ENCODE measurements at places on chromosomes 7 and 10.

GRCh38 chr7:155062411-155062810, 7.7 kb upstream of the HTR5A start:
- no peak for DNase-seq

- no peak for DNase-seq
Measured at GRCh38 chr7:37083311-37084096, 359.2 kb upstream of the AOAH start.

- no peak for DNase-seq
Measured at GRCh38 chr10:93406364-93407145, 75.6 kb downstream of the MYOF start.

DNA sequence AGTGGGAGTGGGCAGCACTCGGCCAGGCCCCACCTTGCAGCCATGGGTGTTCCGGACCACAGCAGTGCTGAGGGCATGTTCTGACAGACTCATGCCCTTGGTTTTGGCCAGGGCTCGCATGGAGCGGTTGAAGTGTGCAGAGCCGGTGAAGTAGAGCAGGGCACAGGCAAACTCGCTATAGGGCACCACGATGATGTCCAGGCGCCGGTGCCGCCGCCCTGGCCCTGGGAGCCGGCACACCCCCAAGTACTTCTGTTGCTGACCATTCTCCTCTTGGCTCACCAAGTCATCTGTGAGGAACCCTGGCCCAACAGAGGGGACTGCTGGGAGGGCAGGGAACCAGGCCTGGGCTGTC, 8.6 kb downstream of the POLL start:
- DNase-seq: no peak

DNA sequence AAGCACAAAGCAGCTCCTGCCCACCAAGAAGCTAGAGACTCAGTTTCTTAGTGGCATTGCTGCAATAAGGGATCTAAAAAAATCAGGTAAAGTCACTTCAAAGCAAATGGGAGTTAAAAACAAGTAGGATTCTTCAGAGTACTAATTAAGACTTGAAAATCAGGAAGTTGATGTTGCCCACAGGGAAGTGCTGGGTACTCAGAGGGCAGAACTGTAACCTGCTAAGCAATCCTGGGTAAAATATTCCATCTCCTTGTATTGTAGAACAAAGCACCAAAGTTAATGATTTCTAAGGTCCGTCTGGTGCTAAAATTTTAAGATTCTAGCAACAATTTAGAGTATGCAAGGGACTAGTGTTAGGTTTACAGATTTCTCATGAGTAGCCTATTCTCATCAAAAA, 8.3 kb downstream of the PEX1 start:
- DNase-seq: no peak

DNA sequence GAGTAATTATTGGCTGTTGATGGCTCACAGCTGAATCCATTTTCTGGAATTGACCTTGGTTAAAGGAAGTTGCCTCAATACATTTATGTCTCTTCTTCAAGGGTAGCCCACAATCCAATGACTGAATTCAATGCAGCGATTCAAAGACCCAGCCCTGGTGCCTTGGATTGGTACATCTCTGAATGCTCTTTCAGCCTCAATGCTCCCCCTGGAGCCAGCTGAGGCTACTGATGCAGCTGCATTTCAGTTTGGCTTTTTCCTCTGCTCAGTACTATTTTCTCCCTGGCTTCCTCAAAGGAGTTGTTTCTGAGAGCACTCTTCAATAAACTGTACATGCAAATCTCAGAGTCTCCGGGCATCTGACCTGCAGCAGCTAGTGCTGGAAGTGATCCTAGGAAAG, 633 bp upstream of the EBLN1 start:
- DNase-seq: no peak

- peak; percentile 14 for DNase-seq
Measured at GRCh38 chr10:103197174-103197573, 4.1 kb upstream of the NT5C2 start.
